Substantia nigra (tissue), 51 donors: ENCODE measurements at places on chromosomes 1 and 21.
A peak's percentile ranks its signal among the peaks of the same experiment; 100 is the strongest.

DNA sequence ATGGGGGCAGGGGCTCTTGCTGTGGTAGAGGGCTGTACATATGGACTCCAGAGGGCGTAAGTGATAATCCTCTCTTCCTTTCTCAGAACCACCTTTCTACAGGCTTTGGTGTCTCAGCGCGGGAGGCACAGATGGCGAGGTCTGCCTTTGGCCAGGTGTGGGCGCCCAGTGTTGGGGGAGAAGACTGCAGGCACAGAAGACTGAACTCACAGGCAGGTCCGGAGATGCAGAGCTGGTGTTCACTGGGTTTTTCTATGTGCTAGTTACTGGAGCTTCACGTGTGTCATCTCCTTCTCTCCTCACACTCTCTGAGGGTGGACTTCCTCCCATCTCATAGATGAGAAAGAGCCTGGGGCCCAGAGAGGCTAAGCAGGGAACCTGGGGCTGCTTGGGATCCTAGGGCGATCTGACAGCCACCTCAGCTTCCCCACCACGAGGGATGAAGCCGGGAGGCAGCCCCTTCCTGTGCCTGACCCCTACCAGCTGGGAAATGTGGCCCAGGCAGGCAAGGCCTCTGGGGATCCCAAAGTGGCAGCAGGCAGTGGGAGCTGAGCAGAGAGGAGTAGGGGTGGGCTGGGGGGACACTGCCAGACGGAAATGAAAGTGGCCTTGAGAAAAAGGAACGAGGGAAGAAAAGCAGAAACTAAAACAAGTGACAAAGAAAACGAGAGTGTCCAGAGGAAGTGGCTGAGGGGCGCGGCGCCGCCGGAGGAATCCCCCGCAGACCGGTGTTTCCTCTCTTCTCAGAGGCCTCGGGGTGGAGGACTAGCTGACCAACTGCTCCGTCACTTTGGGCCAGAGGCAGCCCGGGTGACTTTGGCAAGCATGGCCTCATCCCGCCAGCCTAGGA lies 191.6 kb downstream of the HIVEP3 start:
- peak; percentile 58 for DNase-seq

- DNase-seq = no peak
These were observed 56.4 kb upstream of the TPTE start for GRCh38 chr21:10464975-10465374.

- no peak for DNase-seq
These were observed 48.8 kb downstream of the TENT5C start for GRCh38 chr1:117654493-117655219.

- DNase-seq = no peak
These were observed 4.8 kb upstream of the MDM4 start for GRCh38 chr1:204511366-204511765.

GRCh38 chr1:41155105-41155504 lies 87.0 kb downstream of the SCMH1 start:
- DNase-seq = no peak
